Calu3 (cell line): ENCODE measurements at places on chromosomes 6 and 20. TPM values are rescaled to one million over a fixed set of nuclear protein-coding genes. Genes with fewer than 3 reads are reported as not detected.

DNA sequence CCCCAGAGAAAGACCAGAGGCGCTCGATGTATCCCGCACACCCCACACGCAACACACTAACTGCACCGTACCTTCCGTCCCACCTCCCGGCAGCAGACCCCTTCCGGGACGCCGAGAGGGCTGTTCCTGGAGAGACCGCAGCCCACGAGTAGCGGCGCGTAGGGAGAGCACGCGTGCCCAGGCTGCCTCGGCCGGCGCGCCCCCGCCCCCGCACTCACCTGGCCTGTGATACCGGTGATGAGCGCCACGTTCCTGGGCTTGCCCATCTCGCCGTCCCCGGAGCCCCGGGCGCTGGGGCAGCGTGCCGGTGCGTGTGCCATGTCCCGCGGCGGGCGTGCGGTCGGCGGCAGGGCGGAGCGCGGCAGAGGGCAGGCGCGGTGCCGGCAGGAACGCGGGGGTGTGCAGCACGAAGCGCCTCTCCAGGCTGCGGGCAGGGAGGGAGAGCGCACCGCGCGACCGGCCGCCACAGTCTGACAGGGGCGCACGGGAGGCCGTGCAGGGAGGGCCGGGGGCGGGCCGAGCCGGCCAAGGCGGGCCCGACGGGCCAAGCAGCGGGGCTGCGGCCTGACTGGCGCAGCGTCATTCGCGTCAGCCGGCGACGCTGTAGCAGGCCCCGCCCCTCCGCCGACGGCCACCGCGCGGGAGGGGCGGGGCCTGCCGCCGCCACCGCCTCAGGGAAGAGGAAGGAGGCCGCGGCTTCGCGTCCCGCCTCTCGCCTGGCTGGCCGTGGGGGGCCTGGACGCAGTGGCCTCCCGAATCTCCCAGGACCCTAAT, at the start of gene GMDS:
TSS of gene GMDS (minus strand) at position 503 of the 774 bp plus-strand sequence.
- DNase-seq, result peak; percentile 86

DNA sequence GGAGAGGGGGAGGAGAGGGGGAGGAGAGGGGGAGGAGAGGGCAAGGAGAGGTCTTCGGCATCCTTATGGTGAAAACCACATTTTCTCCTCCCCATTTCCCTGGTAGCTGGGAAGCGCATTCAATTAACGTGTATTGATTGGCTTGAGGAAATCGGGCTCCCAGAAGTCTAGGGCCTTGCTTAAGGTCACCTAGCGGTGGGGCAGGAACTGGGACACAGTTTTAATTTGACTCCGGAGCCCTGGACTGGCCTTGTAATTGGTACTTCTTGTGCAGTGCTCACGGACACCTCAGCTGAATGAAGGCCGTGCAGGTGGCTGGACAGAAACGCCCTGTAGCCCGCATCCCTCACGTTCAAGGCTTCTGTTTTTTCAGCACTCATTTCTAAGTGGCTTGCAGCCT, 42.8 kb downstream of the CTCFL start:
- peak; percentile 33 for DNase-seq

- DNase-seq, result no peak
Measured at GRCh38 chr6:89144354-89144906, 1.4 kb upstream of the PM20D2 start.

Gene ENPP3
- total RNA-seq, result not detected in 2 replicates

- no peak for DNase-seq
Measured at GRCh38 chr20:59819496-59820203, 113.8 kb downstream of the SYCP2 start.

GRCh38 chr6:94052749-94053148, 633.4 kb upstream of the EPHA7 start:
- DNase-seq, result no peak

GRCh38 chr6:155216312-155217046, 47.3 kb upstream of the CLDN20 start:
- no peak for DNase-seq

Gene NMBR
- not detected in 2 replicates for total RNA-seq

Gene HLA-DQB2
- 0.38 and 0.39 TPM in 2 replicates for total RNA-seq

GRCh38 chr6:120363429-120363828, 970.9 kb downstream of the TBC1D32 start:
- no peak for DNase-seq

- DNase-seq, result no peak
Measured at GRCh38 chr6:68718385-68719073, 83.4 kb downstream of the ADGRB3 start.

GRCh38 chr20:54004445-54004844, 65.9 kb downstream of the BCAS1 start:
- DNase-seq, result no peak

DNA sequence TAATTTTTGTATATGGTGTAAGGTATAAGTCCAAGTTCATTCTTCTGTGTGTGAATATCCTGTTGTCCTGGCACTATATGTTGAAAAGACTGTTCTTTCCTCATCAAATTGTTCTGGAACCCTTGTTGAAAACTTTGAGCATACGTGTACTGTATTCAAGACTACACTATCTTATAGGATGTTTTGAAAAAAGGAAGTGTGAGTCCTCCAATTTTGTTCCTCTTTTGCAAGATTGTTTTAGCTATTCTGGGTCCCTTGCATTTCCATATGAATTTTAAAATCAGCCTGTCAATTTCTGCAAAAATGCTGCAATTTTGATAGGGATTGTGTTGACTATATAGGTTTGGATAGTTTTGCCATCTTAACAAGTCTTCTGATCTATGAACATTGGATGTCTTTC, 195.2 kb downstream of the BACH2 start:
- DNase-seq, result no peak

- no peak for DNase-seq
Measured at GRCh38 chr6:1820165-1820564, 210.4 kb downstream of the FOXC1 start.

GRCh38 chr20:19615629-19616028, 142.4 kb upstream of the RIN2 start:
- DNase-seq, result no peak

Gene PABPC1L
- total RNA-seq, result 172 and 182 TPM in 2 replicates

- DNase-seq, result no peak
Measured at GRCh38 chr20:1958426-1958825, 35.4 kb downstream of the PDYN start.

Gene SALL4
- total RNA-seq, result 7.6 and 9.5 TPM in 2 replicates

DNA sequence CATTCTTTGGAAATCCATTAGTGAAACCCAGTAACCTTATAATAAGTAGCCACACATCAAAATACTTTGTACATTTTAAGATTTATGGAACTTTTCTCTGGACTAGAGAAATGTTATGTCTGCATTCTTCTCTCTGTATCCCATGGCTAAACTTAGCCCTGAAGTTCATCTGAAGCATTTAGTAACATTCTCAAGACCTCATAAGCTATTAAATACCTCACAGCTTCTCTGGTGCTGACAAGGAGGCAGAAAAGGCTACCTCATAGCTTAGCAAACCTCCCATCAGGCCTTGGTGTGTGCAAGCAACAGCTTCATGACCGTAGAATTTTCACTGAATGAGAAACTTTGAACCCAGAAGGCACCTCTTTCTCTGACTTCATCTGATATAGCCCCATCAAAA, 38.9 kb upstream of the HDGFL1 start:
- no peak for DNase-seq

DNA sequence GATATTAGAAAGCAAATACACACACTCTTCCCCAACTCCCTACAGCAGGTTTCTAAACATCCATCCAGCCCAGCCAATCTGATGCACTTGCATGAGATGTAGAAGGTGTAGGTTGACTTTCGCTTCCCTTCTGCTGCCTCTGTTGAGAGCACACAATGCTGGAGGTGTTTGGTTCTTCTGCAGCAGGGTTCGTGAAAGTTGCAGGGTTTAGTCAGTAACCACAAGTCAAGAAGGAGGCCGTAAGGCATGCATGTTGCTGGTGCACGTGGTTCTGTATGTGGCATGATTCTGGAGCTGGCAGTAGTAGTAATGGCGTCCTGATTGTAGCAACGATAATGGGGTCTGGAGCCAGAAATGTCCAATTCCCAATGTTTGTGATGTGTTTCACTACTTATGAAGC, 53.0 kb downstream of the DEK start:
- no peak for DNase-seq

Gene ULBP2
- total RNA-seq, result 7.1 and 7.6 TPM in 2 replicates

- DNase-seq, result no peak
Measured at GRCh38 chr6:45640081-45640491, 262.4 kb upstream of the SUPT3H start.

Gene ARHGAP18
- total RNA-seq, result 64.5 and 65.6 TPM in 2 replicates

Gene BPIFB1
- 8.5 and 9.2 TPM in 2 replicates for total RNA-seq
